ENCODE measurements at places on chromosomes 6 and 20. TPM values are rescaled to one million over a fixed set of nuclear protein-coding genes. Genes with fewer than 3 reads are reported as not detected.

Gene SPAG4
- total RNA-seq = 3.5 TPM

Gene PHACTR3
- 3.7 TPM for total RNA-seq

Gene SLC44A4
- 201 TPM for total RNA-seq

Gene TUBE1
- 104 TPM for total RNA-seq

Gene POM121L2
- total RNA-seq = not detected

Gene MATN4
- not detected for total RNA-seq

GRCh38 chr6:132280436-132280835 is 120.8 kb downstream of the MOXD1 start:
- no peak for DNase-seq

GRCh38 chr6:115396112-115396906 is 664.4 kb downstream of the FRK start:
- no peak for DNase-seq

DNA sequence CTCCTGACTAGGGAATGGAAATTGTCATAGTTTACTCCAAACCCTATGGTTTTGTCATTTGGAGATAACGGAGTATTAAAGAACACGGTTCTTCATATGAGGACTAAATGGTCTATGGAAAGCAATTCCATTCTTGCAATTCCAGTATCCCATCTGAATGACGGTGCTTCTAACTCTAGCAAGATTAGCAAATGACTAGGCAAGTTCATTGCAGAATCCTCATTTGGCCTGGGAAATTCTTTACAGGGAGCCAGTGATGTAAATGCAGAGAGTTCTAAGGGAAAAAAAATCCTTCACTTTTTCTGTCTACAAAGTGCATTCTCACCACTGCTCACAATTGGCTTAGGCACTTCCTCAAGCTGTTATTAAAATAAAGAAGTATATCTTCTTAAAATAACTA is 111.5 kb downstream of the MOXD1 start:
- no peak for DNase-seq

GRCh38 chr6:94300424-94301144 is 881.2 kb upstream of the EPHA7 start:
- no peak for DNase-seq

- no peak for DNase-seq
These were observed 281.0 kb upstream of the EYS start for GRCh38 chr6:65988006-65988405.

- peak; percentile 83 for DNase-seq
These were observed 5.2 kb upstream of the BPIFA3 start for GRCh38 chr20:33211817-33212424.

GRCh38 chr20:2930538-2930937 is 57.3 kb downstream of the PTPRA start:
- DNase-seq = no peak

GRCh38 chr20:10806539-10806938 is 132.7 kb upstream of the JAG1 start:
- no peak for DNase-seq

GRCh38 chr20:24693466-24694156 is 224.2 kb downstream of the SYNDIG1 start:
- peak; percentile 0 for DNase-seq

DNA sequence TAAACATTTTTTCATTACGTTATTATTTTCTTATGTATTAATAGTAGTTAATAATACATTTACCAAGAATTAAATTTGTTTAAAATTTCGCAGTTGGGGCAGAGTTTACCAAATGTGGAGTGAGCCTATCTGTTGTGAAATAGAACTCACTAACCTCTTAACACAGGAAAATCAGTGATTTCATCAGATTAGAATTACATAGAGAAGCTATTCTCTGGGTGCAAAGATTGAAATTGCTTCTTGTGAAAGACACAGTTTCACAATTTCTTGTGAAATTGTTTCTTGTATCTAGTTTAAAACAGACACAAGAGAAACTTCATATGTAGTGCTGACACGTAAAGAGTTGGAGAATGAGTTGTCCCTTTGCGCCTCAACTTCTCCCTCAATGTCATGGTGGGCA is 69.4 kb upstream of the PRL start:
- DNase-seq = no peak

DNA sequence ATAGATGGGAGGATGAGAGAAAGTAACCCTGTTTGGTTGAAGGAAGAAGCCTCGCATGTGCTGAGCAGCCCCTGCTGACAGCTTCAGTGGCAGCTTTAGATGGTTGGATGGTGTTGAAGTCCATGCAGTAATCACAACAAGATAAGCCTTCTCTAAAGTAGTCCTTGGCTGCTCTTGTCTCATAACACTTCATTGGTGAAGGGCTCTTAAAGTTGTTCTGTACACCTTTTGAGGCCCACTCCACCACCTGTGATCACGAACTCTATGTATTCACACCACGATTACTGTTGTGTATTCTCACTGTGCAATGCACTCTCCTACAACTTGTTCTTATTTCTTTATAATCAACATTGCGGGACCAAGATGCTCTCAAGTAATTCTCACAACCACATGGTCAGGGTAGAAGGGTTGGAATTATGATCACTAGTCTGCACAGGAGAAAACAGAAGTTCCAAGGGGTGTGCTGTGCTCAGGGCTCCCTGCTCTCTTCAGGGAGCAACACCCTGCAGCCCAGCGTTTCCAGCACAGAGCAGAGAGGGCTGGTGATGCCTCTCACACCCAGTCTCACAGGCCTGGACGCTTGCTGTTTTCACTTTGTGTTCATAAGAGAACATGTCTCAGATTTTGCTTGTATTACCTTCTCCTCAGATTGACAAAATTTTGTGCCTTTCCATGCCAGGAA is 294.4 kb downstream of the SMOC2 start:
- DNase-seq = no peak

DNA sequence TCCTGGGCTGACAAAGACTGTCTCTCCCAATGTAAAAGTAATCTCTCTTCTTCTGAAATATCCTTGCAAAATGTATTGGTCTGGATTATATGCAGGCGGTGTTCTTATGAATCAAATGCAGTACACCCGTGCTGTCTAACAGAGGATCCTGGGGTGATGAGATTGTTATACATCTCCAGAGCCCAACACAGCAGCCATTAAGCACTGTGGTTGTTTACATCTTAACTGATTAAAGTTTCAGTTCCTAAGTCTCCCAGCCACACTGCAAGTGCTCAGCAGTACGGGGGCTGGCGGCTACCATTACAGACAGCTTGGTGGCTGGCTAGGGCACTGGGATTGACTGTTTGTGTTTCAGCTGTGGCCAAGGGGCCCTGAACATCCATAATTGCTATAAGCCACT is 7.0 kb downstream of the UNC93A start:
- no peak for DNase-seq

- DNase-seq = no peak
These were observed 42.4 kb downstream of the HAO1 start for GRCh38 chr20:7897781-7898364.

GRCh38 chr20:3755269-3755668 is 12.3 kb downstream of the ADISSP start:
- no peak for DNase-seq

- DNase-seq = no peak
These were observed 94.2 kb upstream of the MYL9 start for GRCh38 chr20:36447101-36447500.

GRCh38 chr20:7818477-7818876 is 121.8 kb downstream of the HAO1 start:
- no peak for DNase-seq

DNA sequence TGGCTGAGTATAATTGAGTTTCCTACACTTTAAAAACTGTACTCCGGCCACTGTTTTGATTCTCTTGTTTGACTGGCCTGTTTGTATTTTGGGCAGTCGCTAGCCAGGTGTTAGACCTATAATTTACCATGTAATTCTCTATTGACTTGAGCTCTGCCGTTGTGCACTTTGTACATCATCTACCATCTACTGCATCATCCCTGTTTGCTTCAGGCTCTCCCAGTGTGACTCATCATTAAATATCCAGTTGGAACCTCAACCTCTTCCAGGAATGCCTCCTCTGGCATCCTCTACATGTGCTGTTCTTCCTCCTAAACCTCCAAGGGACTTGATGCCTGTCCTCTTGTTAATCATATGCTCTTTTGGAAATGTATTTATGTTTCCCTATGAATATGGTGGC is 72.3 kb downstream of the FARS2 start:
- no peak for DNase-seq

DNA sequence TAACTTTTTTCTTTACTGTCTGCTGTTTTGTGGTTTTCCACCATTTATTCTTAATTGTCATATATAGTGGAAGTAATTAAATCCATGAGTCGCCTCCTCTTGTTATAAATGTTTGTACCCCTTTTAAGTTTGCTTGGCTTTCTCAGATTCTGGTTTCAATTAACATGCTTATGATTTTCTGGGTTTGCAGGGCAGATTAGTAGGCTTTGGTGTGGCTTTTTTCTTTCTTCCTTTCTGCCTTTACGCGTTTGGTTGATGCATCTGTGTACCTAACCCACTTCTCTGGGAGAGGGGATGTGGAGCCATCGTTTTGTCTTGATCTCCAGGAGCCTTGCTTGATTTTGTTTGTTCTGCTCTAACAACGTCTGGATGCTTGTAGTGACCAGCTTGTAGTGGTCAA is 100.4 kb downstream of the JARID2 start:
- no peak for DNase-seq

DNA sequence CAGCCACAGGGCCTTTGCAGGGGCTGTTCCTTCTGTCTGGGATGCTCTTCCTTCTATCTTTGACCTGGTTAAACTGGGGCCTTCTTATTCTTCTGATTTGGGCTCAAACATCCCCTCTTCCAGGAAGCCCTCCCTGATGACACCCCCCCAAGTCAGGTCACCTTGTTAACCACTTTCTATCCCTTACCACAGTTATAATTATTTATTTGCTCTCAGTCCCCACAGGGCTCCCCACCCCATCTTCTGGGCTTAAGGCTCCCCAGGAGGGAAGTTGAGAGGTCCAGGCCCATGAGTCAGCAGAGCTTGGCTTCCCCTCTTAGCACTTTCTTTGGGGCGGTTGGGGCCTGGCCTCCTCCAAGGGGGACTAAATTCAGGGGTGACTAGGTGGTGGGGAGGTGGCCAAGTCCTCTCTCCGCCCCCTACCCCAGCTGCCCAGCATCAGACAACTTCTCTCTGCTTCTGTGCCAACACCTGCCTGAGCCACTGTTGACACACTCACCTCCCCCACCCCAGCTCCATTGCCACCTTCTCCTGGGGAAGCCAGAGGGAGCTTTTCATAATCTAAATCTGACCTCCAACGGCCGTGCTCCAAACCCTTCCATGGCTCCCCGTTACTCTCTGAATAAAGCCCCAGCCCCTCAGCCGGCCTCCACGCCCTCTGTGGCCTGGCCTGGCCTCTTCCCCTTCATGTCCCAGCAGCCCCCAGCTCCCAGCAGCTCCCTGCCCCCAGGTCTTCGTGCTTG is 70.0 kb downstream of the CEBPB start:
- DNase-seq = no peak

DNA sequence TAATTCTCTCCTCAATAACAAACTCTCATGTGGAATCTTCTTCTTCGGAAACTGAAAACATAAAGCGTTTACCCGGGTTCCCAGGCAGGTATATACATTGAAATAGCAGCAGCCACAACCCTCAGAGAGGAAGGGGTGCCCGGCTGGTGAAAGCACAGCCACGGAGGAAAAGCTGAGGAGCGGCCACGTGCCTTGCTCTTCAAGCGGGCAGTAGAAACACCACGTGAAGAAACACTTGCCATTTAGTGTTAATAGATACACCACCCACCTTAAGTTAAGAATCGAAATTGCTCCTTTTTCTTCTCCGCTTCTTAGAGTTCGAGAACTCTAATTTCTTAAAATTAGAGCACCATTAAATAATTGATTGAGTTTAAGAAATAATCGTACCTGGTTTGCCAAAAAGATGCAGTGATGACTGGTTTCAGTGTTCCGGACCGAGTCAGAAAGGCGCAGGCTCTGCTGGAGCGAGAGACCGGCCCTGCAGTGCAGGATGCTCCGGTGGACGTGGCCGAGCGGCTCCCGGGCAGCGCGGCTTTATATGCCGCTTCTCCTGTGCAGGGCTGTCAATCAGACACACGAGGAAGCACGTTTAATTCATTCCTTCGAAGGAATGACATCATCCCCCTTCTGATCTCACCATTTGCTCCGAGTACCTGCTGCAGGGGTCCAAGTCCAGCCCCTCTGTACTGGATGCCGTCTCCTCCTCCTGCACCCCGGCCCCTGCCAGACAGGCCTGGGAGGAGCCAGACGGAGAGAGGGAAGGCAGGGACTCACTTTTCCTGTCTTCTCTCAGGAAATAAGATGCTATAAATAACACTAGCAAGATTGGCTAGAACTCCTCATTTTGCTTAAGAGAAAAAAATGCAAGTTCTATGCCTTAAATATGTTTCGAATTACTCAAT is at the start of gene THBS2:
THBS2 (minus strand) TSS at position 510 of the 902 bp plus-strand sequence. CDS start 3,062 bp downstream, outside the sequence.
- no peak for DNase-seq
